ENCODE measurements at places on chromosomes 1 and 21.
A peak's percentile ranks its signal among the peaks of the same experiment; 100 is the strongest.

DNA sequence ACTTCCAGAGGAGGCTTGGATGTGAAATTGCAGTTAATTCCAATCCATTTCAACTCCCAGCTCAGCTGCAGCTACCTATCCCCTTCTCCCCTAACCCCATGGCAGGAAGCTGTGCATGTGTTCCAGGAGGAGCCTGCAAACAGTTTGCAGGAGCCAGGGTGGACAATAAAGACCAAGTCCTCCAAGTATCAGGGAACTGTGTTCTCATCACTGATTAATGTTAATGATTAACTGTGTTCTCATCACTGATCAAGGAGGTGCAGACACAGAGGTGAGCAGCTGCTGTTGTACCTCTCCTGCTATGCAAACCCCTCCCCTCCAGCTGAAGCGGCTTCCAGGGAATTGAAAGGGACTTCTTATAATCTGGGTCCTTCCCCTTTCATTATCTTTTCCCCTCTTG is 19.2 kb downstream of the CLDN19 start:
- DNase-seq, result no peak

DNA sequence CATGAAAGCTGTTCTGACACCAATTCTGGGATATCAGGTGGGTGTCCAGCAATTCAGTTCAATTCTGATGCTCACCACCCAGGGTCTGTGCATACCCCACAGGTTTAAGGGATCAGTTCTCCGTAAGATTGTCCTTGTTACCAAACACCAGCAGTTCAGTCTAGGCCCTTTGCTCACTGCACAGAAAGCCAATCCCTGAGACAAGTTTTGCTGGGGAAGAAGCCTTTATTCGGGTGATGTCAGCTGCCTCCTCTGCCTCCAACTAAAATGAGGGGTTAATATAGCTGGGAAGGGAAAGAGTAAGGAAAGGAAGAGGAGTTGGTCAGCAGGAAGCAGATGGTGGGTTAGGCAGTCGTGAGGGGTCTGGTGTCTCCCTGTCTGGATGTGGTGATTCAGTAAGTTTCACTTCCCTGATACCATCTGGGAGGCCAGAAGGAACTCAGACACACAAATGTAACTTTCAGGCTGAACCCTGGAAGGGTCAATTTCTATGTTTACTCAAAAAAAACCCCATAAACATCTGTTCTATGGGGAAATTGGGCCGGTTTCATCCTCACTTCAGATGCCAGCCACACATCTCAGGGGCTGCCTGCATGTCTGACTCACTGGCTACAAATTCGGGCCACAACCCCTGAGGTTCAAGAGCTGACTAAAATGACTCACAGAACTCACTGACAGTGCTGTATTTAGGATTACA is 83.3 kb upstream of the PGBD5 start:
- peak; percentile 15 for DNase-seq

DNA sequence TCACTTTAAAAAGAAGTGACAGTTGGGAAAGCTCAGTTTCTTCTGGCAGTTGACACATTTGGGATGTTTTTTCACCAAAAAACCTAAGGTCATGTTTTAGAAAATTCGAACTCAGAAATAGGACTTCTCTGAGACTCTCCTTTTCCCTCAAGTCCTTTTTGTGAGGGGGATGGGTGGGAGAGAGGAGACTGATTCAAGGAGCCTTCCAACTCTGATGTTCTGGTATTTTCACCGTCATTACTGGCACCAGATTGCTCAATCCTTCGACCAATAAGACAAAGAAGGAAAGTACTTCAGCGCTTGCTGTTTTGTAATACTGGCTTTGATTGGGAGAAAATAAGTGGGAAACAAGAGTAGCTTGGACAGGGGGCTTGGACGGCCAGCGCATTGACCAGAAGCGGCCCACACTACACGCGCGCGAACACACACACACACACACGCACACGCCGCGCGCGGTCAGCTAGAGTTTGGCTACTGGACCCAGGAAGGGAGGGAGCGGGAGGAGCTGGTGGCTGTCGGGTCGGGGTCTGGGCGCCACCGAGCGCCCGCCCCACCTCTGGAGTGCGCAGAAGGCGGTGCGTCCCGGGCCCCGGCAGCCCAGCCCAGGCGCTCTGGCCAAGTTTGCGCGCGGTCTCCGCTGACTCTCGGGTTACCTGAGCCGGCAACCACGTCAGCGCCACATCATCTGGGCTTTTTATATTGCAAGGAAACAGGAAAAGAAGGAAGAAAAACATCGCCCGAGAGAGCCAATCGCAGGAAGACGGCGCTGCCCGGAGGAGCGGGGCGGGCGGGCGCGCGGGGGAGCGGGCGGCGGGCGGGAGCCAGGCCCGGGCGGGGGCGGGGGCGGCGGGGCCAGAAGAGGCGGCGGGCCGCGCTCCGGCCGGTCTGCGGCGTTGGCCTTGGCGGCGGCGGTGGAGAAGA is at the start of gene KCNK1:
Gene KCNK1 (plus strand): TSS at position 855 of the 921 bp plus-strand sequence. CDS start 66 bp downstream, at position 921.
- DNase-seq, result peak; percentile 35

DNA sequence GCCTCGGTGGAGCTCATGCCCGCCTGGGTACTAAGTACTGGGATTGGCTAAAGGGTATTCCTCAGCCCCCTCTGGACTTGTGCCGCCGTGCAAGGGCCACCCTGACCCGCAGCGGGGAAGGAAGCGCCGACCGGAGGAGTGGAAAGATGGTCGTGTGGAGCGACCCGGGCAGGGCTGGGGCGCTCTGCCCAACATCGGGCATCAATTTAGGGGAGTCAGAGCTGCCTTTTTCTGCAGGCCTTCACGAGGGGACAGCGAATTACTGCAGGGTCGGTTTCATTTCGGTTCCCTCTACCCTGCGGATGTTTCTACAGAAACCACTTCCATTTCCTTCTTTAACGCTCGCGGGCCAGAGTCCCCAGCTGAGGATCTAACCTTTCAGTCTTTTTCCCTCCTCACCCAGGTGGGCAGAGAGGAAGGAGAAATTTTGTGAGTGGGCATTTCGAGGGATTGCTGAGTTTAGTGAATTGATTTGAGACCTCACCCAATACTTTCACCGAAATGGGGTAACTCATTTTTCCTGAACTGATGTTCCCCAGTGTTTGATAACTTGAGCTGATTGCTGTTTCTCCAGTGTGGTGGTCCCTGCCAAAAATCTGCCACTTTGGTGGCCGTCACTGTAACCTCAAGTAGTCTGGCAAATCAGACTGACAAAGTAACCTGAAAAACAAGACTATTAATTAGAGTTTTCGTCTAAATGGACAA is 1.1 kb downstream of the TOR1AIP1 start:
- DNase-seq, result no peak

DNA sequence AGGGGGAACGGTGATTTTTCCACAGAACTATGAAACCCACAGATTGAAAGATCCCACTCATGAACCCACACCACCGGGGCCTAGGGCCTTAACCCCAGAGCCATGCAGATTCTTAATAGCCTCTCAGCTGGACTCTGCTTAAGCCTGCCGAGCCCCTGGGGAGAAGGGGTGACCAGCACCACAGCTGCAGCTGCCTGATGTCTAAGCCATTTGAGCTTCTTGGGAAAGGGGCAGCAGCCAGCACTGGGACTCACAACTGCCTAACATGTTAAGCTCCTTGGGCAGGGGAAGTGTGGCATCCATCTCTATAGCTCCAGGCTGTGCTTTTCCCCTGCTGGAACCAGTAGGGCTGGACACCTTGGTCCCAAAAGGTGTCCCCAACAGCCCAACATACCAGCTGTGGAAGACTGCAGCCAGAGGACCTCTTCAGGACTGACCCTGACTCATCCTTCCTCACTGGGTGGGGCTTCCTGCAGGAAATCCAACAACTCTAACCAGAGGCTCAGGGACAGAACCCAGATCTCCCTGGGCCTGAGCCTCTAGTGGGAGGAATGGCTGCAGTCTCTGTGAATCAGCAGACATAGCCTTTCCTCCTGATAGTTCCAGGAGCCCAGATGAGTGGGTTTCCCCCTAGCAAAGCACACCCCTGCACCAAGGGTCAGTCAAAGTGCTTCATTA is 34.6 kb upstream of the FMO3 start:
- DNase-seq, result no peak

DNA sequence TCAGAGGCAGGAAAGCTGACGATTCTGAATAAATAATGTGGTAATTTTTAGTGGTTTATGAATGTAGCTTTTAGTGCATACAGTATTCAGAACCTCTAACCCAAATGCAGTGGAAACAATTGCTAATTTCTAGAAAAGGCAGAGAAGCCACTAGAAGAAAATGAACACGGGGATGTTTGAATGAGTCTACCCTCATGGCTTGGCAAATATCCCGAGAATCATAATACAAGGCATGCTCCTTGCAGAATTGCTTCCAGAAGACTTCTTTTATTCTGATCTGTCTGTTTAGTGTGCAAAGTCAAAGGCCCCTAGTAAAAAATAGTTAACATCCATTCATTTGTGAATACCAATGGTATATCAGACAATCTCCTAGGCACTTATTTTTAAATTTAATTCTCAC is 246.8 kb downstream of the LMO4 start:
- DNase-seq, result no peak

GRCh38 chr1:153626904-153627714 is at the start of gene S100A13:
Gene S100A13 (minus strand): TSS chr1:153627505. CDS start chr1:153626472, 1,033 bp downstream.
- peak; percentile 91 for DNase-seq

DNA sequence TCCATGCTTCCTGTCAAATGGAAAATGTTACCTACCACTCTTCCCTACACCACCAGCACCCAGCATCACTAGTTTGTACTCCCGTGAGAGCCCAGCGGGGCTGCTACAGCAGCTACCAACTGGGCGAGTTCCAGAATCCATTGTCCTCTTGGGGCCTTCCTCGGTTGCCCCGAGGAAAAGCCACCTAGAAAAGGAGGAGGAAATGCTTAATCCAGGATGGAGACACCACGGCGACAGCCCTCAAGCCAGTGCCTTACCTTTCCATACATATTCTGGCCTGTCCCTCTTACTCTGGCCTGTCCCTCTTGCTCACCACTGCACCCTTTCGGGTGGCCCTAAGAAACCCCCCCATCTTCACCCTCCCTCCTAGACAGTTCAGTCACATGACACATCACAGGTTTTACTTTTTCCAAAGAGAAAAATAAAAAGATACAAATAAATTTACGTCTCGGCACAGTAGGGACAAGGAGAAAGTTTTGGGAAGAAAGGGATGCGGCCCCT is 478 bp downstream of the RIT1 start:
- no peak for DNase-seq

- DNase-seq, result peak; percentile 57
These were observed 322.3 kb downstream of the DUSP10 start for GRCh38 chr1:221419513-221420095.

- no peak for DNase-seq
These were observed 119.6 kb upstream of the ERRFI1 start for GRCh38 chr1:8145545-8146202.

DNA sequence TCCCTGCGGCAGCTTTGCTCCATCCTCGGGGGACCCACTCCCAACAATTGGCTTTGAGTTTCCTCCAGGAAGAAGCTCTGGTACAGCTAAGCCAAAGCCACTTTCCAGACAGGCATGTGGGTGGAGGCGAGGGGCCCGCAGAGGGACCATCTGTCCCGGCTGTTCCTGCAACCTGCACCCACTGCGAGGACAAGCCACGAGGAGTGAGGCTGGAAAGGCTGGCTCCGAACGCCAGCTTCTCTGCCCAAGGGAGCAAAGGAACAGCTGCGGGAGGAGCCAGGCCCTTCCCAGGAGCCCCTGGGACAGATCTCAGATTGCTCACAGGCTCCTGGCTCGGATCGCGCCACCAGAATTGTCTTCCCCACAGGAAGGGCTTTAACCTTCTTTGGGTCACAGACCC is 28.3 kb upstream of the PEF1 start:
- no peak for DNase-seq

- peak; percentile 68 for DNase-seq
These were observed 13.2 kb downstream of the HMGB4 start for GRCh38 chr1:33876970-33877650.

DNA sequence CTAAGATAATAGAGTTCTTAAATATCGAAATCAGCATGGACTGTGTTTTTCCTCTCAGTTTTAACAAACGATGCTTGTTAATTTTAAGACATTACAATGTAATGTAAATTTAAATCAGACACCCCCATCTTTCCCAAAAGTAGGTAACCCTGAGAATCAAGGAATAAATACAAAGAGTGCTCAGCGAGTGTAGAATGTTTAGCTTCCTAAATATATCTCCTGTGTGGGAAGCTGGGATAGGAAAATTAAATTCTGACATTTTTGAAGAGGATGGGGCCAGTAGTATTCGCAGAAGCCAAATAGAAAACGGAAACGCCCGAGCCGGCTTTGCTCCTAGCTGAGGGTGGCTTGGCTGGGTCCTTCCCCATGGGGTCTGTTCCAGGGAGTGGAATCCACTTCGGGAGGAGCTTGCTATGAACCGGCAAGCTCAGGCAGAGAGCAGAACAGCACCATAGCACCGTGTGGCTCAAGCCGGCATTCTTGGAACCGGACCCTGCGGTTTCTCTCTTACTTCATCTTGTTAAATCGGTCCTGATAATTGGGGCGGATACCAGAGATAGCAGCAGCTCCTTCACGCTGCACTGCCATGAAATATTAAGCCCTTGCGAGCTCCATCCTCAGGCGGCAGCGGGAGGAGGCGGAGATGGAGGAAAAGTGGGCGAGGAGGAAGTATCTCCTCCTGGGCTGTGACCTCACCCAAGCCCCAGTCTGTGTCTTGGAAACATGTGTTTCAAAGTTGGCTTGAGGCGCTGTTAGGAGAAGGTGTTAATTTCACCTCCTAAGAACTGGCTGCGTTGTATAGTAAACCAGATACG is 24.9 kb downstream of the MAP3K7CL start:
- no peak for DNase-seq

- no peak for DNase-seq
These were observed 35.2 kb downstream of the TEX35 start for GRCh38 chr1:178548108-178548507.

- DNase-seq, result no peak
These were observed 139.1 kb downstream of the TSEN15 start for GRCh38 chr1:184190616-184191015.

DNA sequence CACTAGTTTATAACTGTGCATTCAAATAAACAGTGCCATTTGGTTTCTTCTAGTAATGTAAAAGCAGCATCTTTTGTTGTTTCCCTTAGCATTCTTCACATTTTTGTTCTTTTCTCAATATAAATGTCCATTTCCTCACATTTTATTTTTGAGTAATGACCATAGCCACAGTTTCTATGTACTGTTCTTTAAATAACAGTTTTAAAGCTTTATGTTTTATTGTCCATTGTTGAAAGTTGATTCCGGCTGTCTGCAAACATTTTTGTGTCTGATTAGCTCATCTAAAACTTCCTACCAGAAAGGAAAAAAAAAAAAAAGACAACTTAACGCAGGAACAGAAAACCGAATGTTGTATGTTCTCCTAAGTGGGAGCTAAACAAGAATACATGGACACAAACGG is 139.7 kb downstream of the MAGI3 start:
- no peak for DNase-seq

GRCh38 chr1:110860174-110860573 is 12.8 kb upstream of the CD53 start:
- DNase-seq, result no peak

GRCh38 chr1:113662101-113662500 is 97.2 kb downstream of the PHTF1 start:
- no peak for DNase-seq

DNA sequence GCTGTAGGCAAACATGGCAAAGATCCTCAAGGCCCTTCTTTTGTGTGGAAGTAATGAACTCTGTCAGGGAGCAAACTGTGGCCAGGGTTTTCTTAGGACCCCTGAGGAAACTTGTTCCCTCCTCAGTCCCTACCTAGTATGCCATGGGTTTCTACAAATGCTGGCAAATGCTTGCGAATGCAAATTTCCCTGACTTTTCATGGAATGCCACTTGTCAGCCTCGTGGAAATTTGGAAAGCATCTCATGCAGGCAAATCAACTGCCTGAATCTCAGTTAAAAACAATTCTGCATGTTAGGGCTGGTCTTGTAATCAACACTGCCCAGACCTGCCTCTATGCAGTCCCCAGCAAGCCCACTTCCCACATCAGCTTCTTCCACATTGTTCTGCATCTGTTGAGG is 334.9 kb upstream of the AJAP1 start:
- DNase-seq, result no peak

Data from HFF-Myc (cell line).